ENCODE measurements at places on chromosomes 6 and 20.

- no peak for DNase-seq
These were observed 13.5 kb upstream of the MLIP start for GRCh38 chr6:54097753-54098152.

- no peak for DNase-seq
These were observed 64.2 kb upstream of the MAP3K4 start for GRCh38 chr6:160927416-160927815.

- DNase-seq, result no peak
These were observed 690 bp upstream of the FILIP1 start for GRCh38 chr6:75494290-75494689.

DNA sequence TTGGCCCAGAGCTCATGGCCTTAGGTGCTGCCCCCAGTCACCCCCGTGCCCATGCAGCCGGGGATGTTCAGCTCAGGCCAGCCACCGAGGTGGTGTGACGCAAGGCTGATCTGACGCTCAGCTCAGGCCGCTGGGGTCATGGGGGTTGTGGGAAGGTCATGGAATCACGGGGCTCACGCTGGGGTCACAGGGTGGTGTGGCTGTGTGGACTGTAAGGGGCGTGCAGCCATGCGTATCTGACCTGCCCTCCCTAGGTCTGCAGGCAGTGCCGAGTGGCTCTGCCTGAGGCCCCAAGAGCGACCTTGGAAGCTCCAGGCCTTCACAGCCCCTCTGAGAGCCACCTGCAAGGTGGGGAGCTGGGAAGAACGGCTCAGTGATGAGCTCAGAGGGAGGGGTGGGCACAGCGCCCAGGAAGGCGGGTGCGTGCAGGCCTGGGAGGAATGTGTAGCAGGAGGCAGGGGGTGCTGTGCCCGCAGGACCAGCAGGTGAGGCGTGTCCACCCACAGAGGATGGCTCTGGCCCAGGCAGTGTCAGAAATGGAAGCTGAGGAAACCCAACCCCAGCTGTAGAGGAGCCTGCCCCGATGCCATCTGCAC lies 27.8 kb downstream of the CHRNA4 start:
- DNase-seq, result no peak

DNA sequence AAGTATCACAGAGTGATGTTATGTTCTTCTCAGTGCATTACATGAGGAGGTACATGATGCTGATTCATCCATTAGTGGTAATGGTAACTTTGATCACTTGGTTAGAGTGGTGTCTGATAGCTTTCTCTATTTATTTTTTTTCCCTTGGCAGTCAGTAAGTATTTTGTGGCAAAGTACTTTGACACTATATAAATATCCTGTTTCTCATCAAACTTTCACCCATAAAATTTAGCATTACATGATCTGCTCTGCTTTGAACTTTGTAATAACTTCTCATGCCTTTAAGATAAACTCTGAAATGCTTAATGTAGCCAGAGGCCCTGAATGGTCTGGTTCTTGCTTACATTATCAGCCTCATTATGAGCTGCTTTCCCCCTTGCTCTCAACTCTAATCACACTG lies 127.9 kb downstream of the MBOAT1 start:
- no peak for DNase-seq

DNA sequence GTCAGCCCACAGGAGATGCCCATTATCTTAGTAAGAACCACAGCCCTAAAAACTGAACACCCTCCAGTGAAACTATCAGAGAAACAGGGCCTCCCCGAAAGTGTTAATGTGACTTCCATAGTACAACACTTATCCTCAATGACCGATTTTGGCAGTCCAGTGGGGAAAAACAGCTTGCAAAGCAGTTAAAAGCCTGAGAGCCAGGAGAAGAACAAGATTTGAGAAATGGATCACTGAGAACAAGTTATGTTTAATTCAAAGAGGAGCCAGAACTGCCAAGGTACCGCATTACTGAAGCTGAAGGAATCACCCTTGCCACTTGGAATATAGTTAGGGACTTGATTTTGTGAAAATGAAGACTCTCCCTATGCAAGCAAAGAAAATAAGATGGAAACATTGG lies 236.9 kb downstream of the QKI start:
- DNase-seq, result no peak

- no peak for DNase-seq
These were observed 2.3 kb downstream of the TINAG start for GRCh38 chr6:54310377-54311152.

- DNase-seq, result peak; percentile 31
These were observed 60.9 kb downstream of the PYGB start for GRCh38 chr20:25308671-25309394.

- DNase-seq, result no peak
These were observed 106.0 kb downstream of the SH3BGRL2 start for GRCh38 chr6:79737172-79737571.

GRCh38 chr20:32638848-32639247 lies 34.9 kb downstream of the C20orf203 start:
- DNase-seq, result no peak

DNA sequence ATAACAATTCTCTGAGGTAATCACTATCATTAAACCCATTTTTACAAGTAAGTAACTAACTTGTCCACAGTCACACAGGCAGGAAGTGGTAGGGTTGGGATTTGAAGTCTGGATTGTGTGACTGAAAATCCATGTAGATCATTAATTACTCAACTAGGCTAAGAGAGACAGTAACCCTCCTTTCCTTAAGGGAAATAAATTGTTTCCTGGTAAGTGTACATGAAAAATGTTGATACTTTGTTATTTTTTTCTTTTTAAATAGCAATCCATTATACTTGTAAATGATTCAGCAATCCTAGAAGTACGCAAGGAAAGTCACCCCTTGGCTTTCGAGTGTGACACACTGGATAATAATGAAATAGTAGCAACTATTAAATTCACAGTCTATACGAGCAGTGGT lies 11.6 kb downstream of the SPACA1 start:
- DNase-seq, result no peak
